ENCODE measurements at places on chromosomes 12 and 14.

DNA sequence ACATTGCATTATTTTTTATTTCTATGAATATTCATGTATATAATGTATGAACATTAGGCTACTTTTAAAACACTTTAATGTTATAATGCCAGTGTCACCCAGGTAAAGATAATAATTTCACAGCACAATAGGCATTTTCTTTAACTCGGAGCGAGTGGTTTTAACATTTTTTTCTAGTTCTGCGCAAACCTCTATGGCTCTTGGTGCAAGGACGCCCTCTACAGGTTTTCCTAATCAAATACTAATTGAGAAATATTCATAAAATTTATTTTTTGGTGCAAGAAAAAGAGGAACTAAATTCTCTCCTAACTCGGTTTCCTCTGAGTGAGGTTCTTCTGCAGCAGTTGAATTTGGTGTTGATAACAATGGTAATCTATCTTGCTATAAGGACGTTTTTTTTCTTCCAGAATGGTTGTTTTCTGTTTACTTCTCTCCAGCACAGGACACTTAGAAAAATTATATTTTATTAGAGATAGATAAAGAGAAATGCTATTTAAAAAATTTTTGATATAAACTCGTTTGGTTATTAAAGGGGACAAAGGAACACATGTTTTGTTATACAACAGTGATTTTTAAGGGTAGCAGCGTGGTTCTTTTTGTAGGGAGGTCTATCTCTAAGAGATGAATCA, 2.4 kb upstream of the WIF1 start:
- DNase-seq, result peak; percentile 61

- DNase-seq, result no peak
Measured at GRCh38 chr14:75380656-75381055, 47.2 kb upstream of the JDP2 start.

GRCh38 chr12:88865537-88865936, 285.3 kb upstream of the KITLG start:
- no peak for DNase-seq

DNA sequence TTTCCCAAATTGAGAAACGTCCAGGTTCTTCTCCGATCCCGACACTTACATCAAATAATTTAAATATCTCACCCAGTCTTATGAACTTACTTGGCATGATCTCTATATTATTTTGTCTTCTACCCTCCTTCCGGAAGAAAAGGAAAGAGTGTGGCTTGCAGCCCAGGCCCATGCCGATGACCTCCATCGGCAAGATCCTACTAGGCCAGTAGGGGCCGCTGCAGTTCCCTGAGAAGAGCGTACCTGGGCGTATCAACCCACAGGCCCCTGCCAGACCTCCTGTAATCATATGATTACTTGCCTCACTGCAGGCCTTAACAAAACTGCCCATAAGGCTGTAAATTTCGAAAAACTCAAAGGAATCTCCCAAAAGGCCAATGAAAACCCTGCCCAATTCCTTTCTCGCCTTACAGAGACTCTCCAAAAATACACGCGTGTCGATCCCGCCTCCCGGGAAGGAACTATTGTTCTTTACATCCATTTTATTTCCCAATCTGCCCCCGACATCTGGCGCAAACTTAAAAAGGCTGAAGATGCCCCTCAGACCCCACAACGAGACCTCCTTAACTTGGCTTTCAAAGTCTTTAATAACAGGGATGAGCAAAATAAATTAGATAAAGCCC, 69.6 kb downstream of the MOK start:
- DNase-seq, result peak; percentile 96

DNA sequence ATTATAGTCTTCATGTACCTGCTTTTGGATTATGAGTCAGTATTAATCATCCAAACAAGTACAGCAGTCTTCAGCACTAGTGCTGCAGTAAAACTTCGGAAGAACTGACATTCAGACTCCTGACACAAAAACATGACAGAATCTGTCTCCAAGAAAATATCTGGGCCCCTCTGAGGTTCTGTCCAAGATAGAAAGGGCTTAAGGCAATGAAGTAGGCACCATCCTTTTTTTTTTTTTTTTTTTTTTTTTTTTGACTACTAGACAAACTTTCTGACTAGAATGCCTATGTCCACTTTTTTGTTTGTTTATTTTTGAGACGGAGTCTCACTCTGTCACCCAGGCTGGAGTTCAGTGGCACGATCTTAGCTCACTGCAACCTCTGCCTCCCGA, 112.5 kb downstream of the MED13L start:
- DNase-seq, result peak; percentile 72

GRCh38 chr12:80157645-80158044, 58.3 kb downstream of the OTOGL start:
- peak; percentile 22 for DNase-seq

DNA sequence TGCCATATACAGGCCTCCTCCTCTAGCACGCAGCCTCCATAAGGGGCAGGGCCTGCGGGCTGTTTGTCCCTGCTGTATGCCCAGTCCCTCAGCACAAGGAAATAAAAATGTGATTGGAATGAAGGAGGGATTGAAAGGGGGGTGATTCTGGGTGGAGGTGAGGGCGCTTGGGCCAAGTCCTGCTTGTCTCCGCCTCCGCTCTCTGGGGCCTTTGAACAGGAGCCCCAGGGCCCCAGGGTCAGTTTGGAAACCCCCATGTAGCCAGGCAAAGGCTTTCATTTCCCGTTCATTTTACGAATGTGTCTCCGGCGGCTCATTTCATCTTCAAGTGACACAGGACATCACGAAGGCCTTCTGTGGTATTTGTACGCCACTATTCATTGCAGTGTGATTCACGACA, 4.5 kb upstream of the CACNA2D4 start:
- no peak for DNase-seq

DNA sequence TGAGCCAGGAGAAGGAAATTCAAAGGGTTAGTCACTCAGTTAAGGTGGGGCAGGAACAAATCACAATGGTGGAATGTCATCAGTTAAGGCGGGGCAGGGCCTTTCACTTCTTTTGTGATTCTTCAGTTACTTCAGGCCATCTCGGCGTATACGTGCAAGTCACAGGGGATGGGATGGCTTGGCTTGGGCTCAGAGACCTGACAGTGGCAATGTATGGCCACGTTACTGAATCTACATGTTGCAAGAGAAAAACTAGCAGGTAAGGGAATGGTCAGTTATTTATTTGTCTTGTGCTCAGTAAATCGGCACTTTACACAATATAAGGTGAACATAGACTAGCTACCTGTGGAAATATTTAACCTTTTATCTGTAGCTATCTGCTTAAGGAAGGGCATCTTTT, 11.9 kb downstream of the SLCO1B3 start:
- DNase-seq, result no peak

DNA sequence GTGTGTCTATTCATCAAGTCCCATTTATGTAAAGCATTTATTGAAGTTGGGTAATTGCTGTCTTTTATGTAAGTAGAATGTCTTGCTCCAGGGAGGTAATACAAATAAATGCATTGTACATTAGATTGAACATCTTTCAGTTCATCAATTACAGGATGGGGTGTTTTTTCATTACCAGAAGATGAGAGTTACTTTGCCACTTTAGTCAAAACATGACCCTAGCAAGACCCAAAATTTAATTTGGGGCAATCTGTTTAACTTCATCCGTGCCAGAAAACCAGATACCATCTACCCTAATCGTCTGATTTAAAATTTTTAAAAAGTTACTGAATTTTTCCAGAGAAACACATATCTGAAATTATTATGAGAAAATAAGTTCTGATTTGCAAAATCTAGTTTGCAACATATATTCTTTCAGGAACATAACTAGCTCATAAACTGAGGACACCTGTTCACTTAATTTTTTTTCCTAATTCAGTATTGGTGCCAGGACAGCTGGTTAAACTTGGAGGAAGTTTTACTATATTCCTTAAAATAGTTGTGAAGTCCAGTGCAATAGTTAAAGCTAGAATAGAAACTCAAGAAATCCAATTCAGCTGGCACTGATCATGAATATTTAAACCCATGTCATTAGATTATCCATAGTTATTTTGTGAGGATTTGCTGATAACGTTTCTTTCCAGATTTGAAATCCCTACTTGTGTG, 114.5 kb downstream of the SRGAP1 start:
- no peak for DNase-seq

- DNase-seq, result no peak
Measured at GRCh38 chr12:57807285-57807684, 11.2 kb downstream of the AVIL start.

- no peak for DNase-seq
Measured at GRCh38 chr12:15712823-15713660, 76.1 kb downstream of the EPS8 start.

GRCh38 chr12:105106621-105107020, 910 bp upstream of the WASHC4 start:
- no peak for DNase-seq

Data from choroid plexus epithelial cell (primary cell).